ENCODE measurements at places on chromosomes 4 and X.

DNA sequence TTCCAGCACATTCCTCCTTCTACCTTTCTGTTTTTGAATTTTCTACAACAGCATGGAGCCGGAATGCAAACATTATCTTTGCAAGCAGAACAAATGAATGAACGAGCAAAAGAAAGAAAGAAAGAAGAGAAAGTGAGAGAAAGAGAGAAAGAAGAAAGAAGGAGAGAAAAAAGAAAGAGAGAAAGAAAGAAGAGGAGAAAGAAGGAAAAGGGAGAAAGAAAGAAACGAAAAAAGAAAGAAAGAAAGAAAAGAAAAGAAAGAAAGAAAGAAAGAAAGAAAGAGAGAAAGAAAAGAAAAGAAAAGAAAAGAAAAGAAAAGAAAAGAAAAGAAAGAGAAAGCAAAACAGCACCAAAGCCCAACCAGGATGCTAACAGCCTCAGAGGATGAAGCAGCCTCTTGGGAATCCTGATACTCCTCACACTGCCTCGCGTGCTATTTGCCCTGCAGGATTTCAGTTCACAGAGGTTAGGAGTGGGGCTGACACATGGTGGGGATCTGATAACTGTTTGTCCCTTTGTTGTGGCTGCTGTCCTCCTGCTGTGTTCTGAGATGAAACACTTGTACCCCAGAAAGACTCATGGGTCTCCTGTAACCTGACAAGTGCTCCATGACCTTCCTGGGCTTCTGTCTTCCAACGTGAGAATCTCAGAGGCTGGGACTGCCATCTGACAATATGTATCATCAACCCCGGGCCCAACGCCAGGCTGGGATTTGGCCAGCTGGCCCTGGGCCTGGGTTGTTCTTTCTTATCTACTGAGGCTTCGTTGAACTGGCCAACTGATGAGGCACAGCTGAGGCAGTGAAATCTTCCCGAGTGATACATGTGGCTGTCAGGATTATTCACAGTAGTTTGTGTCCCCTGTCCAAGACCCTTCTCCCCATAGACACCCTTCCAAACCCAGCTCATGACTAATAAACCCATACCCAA, 61.0 kb downstream of the SEPSECS start:
- peak; percentile 83 for DNase-seq

DNA sequence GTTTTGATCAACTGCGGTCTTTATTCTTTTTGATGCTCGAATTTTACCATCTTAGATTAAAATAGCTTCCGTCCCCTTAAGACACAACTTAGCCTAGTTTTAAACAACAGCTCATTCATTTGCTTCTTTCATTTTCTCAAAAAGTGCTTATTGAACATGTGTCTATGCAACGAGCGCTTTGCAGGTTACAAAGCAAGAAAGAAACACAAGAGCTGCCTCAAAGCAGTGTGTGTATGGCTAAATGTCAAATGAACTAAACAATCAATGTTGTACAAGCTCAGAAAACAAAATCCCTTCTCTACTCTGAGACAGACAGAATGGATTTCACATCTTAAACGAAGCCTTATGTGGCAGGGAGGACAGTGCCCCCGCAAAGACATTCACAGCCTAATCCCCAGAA, 61.0 kb downstream of the EVC2 start:
- no peak for DNase-seq

DNA sequence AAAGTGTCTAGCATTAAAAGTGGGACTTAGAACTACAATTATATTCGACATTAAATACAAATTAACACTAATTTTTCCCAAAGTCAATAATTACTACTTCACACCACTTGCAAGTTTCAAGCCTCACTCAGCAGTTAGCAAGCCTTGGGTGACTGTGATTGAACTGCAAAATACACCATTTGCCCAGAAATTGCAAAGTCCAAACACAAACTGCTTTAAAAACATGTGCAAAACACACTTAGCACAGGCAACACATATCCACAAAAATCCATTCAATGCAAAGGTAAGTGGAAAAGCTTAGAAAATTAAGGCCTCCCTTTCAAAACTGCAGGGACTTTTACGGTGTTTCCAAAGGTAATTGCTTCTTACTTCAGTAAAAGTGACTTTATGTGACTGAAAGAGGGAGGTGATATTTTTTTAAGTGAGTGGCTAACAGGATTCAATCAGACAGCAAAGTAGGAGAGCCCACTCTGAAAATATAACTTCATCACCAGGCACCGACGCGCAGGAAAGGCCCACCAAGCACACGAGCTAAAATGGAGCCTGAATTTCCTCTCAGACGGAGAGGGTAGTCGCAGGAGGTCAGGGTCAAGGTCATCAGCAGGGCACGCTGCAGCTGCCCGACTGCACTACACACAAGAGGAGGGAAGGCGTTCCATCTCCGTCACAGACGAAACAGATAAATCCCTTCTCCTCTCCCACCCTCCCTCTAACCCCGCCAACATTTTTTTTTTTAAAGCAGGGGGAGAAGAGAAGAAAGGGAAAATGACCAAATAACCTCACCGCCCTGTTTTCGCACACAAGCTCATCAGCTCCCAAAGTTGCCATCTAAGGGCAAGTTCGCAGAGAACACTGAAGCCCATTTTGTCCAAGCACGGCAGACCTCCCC, 3.1 kb downstream of the ZNF827 start:
- peak; percentile 76 for DNase-seq

DNA sequence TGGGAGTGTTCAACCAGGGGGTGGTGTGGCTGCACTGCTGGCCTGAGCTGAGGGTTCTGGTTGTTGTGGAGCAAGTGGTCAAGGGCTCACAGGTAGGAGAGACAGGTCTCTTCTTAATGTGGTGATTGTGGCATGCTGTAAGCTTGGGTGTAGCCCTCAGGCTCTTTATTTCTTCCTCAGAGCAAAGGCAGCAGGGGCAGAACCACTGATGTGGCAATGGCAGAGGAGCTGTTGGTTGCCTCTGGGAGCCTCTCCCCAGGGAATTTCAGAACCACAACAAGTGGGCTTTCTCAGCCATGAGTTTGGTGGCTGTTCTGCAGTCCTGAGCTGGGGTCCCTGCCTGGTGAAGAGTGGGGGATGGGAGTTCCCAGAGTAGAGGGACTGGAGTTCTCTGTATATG, 1017.2 kb downstream of the SH3BGRL start:
- DNase-seq, result no peak

- no peak for DNase-seq
Measured at GRCh38 chr4:184281231-184282139, 63.8 kb upstream of the ENPP6 start.

GRCh38 chrX:108307132-108308085, 130.8 kb downstream of the COL4A6 start:
- no peak for DNase-seq

DNA sequence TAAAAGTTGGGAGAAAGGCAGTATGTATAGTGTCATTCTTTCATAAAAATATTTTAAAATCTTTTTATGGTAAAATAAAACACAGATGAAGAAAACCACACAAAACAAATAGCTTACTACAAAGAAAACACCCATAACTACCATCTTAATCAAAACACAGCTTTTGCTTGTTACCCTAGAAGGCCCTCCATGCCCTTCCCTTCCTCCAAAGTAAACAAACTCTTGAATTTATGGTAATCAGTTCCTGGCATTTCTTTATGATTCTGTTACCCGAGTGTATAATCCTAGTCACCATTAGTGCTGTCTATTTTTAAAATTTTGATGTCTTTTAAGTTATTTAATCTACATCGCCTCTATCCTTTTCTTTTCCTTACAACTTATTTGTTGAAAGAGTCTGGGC, 170.9 kb downstream of the APBB2 start:
- no peak for DNase-seq

DNA sequence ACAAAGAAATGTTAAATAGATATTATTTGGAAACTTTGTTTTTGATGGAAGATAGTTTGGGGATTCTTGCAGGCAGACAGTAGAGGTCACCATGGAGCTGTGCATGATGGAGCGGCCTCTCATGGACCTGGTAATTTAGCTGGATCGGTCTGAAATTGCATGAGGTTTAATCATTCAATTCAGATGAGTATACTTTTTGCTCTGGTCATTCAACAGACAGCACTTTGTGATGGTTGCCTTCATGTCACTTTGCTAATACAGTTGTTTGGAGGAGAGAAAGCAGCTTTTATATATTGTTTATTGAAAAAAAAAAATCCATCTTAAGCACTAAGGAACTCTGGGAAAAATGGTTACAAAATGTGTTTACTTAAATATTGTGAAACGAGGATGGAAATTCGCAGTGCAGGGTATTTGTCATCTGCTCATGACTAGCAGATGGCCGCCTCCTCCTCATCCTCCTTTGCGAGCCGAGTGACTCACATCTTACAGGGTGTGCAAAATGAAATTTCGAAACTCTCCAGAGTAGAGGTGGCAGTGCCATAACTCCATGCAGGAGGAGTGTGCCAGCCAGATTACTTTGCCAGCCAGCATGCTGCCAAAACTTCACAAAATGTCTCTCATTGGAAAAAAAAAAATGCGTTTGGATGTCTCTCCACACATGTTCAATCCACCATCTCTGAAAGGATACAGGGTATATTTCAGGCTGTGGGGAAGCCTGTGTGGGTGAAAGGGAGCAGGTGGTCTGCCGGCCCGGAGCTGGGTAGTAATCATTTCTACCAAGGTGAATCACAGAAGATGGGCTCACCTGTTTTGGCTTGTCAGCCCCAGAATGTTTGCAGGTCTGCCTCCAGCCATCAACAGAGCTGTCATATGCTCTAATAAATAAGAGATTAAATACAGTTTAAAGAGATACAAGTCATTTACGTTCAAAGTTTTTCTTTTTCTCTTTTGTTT, 314.9 kb upstream of the DIPK2B start:
- no peak for DNase-seq

DNA sequence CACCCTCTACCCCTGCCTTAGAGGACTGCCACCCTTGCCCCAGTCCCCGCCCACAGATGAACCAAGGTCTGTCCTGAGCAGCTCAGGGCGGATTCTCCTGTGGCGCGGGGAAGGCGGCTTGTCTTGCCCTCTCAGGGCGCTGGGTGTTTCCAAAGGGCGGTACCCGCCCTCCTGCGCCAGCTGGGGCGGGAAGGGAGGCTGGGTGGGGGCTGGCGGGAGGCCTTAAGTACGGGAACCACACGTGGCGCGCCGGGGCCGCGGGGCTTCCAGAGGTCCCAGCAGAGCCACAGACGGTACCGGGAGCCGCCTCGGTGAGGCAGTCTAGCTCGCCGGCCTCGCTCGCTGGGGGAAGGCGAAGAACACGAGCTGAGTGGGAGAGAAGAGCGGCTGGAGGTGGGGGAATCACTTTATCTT, 361.1 kb downstream of the MID1IP1 start:
- DNase-seq, result no peak

GRCh38 chr4:104930298-104930697, 216.4 kb upstream of the TET2 start:
- no peak for DNase-seq

DNA sequence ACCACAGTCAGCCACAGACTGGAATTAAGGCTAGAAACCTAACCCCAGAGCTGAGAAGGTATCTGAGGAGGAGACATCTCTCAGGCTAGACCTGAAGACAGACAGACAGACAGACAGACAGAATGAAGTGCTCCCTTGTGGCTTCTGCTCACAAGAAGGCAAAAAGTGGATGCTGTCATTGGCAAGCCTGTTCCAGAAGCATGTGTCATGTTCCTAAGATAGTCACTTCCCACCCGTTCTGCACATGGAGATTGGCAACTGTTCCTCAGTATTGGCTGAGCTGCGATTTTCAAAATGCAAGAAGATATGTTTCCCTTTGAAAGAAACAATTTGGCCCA, 166.4 kb downstream of the NSUN7 start:
- DNase-seq, result no peak

GRCh38 chr4:142043509-142043908, 407.1 kb downstream of the IL15 start:
- no peak for DNase-seq

DNA sequence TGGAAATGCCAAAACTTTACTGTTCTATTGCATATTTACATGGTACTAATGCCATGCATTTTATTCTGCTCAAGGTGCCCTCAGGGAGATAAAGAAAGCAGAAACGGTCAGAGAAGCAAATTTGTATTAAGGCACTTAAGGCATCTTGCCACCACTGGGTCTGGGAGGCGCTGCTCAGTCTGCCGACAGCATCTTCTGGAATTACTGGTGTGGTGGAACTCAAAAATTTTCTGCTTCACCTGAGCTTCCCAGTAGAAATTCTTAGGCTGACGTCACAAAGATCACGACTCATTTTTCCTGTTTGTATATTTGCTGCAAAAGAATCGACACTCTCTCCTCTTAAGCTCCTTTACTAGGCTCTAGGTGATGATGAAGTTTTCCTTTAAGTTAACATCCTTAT, 3.0 kb downstream of the RASSF6 start:
- DNase-seq, result no peak

DNA sequence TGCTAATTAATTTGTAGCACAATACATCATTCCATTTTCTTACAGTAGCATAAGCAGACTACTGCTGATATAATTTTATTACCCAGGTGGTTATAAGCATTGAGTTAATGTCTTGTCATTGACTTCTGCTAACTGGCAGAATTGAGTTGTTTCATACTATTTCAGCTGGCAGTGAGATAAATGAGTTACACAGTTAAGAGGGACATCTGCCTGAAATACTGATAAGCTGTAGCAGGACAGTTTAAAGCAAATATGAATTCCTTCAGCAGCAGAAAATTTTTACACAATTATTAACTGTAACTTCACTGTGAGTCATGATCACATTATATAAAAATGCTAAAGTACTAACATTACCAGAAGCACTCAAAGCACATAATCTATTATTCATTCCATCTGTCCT, 326.8 kb downstream of the INPP4B start:
- no peak for DNase-seq

GRCh38 chrX:140091125-140091886, 126.0 kb upstream of the CXorf66 start:
- DNase-seq, result no peak

GRCh38 chr4:100106982-100107381, 83.3 kb downstream of the DDIT4L start:
- no peak for DNase-seq

DNA sequence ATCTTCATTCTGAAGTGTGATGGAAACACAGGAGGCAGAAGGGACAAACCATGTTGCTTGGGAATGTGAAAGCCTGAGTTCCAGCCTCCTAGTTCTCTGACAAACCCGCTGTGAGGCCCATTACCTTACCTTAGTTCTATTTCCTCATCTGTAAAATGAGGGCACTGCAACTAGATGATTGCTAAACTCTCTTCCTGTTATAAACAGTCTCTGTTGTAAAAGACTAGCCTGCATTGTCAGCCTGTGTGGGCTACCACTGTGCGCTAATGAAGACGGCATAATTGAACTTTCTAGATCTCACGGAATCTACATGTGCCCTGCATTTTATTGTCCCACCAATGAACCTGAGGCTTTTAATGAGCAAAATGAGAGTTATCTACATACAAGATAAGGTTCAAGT, 147.2 kb downstream of the AFF2 start:
- DNase-seq, result no peak

GRCh38 chr4:94849901-94850300, 92.1 kb downstream of the BMPR1B start:
- DNase-seq, result no peak

- no peak for DNase-seq
Measured at GRCh38 chrX:104253567-104254441, 929 bp downstream of the ESX1 start.
